Renal cortical epithelial cell (primary cell): ENCODE measurements at places on chromosomes 7 and 10. TPM values are rescaled to one million over a fixed set of nuclear protein-coding genes. Genes with fewer than 3 reads are reported as not detected.

- no peak for DNase-seq
Measured at GRCh38 chr10:31070691-31071090, 39.0 kb upstream of the ZNF438 start.

The RBM20 gene
- 0.10 TPM in 1 of 2 replicates, not detected in the other for total RNA-seq

DNA sequence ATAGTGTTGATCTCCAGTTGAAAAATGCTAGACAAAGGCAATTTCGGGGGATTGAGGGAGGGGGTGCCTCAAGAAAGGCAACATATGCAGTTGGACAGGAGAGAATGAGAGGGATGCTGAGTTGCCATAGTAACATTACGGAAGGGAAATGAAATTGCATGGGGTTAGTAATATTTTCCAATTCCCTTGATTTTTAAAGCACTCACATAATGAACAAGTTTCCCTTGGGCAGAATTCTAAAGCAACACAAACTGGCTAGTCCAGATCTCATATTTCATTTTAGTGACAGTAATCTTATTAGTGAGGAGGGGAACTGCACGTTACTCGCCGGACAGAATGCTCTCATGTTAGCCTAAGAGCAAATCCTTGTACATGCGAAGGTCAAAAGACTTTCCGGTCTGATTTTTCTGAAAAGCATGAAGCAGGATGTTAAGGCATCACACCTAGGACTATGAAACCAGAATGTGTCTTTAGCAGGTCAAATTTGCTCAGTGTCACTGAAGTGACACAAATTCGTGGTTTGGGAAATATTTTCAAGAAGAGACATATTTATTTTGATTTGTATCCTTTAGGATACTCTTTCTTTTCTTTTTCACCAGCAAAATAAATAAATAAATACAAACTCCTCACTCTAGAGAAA, 165.5 kb downstream of the ANK3 start:
- no peak for DNase-seq

The PNLIPRP1 gene
- total RNA-seq: not detected in 2 replicates
